ENCODE measurements at places on chromosomes 4 and X. TPM values are rescaled to one million over a fixed set of nuclear protein-coding genes. Genes with fewer than 3 reads are reported as not detected.

DNA sequence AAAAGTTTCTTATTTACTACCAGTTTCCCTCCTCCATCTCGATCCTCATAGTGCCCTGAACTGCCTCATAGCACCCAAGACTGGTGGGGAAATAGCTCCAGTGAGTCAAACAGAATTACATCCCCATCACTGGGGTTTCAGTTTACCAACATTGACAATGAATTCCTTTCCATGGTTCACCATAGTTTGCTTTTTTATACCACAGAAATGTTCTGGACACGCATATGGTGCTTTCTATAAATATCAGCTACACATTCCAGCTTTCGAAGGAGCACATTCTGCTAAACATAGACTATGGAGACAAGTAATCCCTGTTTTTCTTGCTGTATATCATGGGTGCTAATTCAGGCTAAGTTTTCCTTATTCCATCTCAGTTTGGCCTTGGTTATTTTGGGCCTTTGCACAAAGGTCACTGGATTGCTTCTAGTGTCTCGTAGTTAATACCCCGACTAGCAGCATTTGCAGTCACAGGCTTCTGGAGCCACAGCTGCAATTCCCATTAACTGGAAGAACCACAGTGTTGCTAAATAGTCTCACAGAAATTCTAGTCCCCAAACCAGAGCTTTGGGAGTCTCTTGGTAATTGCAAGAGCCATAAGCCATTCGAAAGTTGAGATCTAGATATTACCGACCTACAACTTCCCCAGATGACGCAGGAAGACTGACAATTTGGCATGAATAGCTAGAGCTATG, 53.4 kb upstream of the TRPC3 start:
- no peak overlapping the region for H3K27ac ChIP-seq
- no peaks in the 10 kb centered on the region for H3K27me3 ChIP-seq
- H3K36me3 ChIP-seq = no peaks in the 10 kb centered on the region
- H3K4me1 ChIP-seq = no peaks in the 10 kb centered on the region

DNA sequence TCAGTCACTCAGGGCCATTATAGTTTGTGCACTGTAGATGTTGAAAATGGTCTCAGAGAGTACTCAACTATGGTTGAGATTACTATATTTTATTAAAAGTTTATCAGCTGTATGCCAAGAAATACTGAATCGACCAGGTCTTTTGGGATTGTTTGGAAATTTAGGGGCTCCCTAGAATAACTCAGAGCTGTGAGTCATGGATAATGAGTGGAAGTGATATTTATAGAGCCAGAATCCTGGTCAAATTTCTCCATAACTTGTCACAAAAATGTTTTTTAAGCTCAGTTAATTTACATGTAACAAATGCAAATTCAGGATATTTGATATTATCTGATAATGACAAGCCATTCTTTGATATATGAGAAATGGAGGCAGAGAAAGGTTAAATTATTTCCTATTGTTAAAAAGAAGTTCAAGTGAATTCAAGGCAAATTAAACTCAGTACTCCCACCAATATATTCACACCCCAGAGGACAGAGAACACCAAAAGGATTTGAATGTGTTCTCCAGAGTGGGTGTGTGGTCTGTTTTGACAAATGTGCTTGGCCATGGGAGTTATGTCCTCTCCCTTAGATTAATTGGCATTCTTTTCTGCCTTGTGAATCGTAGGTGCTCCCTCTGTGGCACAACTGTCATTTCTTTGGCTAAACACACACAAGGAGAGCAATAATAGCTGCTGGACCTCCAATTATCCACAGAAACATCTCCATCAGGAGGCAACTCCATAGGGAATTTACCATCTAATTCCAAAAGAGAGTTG, 37.7 kb downstream of the ARHGAP24 start:
- H3K27me3 ChIP-seq = no peaks in the 10 kb centered on the region
- no peak for DNase-seq
- H3K36me3 ChIP-seq = no peaks in the 10 kb centered on the region
- no peak overlapping the region for H3K27ac ChIP-seq
- peaks cover 8% of the 10 kb centered on the region for H3K4me1 ChIP-seq

GRCh38 chrX:44203791-44204190, 139.7 kb downstream of the EFHC2 start:
- no peak overlapping the region for H3K27ac ChIP-seq
- no peaks in the 10 kb centered on the region for H3K36me3 ChIP-seq
- H3K4me3 ChIP-seq = no peak overlapping the region
- no peaks in the 10 kb centered on the region for H3K27me3 ChIP-seq

DNA sequence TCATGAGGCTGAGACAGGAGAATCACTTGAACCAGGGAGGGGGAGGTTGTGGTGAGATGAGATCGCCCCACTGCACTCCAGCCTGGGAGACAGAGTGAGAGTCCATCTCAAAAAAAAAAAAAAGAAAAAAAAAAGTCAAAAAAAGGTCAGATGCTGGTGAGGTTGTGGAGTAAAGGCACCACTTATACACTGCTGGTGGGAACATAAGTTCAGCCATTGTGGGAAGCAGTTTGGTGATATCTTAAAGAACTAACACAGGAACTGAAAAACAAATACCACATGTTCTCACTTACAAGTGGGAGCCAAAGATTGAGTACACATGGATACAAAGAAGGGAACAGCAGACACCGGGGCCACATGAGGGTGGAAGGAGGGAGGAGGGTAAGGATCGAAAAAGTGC, 149.0 kb downstream of the PHF8 start:
- no peak overlapping the region for H3K4me3 ChIP-seq
- no peaks in the 10 kb centered on the region for H3K27me3 ChIP-seq
- DNase-seq = no peak
- no peak overlapping the region for H3K27ac ChIP-seq

- no peaks in the 10 kb centered on the region for H3K27me3 ChIP-seq
- no peak overlapping the region for H3K4me3 ChIP-seq
- H3K27ac ChIP-seq = no peak overlapping the region
- H3K4me1 ChIP-seq = no peaks in the 10 kb centered on the region
These were observed 341.7 kb upstream of the SMIM31 start for GRCh38 chr4:164412246-164412645.

DNA sequence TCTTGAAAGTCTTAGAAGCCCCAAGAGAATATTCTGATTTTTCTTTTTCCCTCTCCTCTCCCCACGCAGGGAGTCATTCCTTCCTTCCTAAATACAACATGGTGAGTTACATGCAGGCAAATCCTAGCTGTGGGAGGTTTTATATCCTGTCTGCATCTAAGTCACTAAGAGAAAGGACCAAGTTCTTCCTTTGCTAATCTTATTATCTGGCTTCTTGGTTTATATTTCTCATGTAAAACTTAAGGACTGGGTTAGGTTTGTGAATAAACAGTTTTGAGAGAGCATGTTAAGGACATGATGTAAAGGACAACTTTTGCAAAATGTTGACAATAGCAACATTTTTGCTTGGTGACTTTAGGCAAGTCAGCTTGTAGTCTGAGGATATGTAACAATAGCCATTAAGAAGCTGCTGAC, 5.1 kb upstream of the CXCL9 start:
- H3K27me3 ChIP-seq = no peaks in the 10 kb centered on the region
- H3K4me1 ChIP-seq = peaks cover 22% of the 10 kb centered on the region
- H3K27ac ChIP-seq = peak overlapping the region; percentile 20
- no peak for DNase-seq
- no peak overlapping the region for H3K4me3 ChIP-seq

GRCh38 chr4:80073473-80074008, 512 bp upstream of the ANTXR2 start:
- peak overlapping the region; percentile 93 for H3K27ac ChIP-seq
- no peaks in the 10 kb centered on the region for H3K27me3 ChIP-seq
- H3K36me3 ChIP-seq = no peaks in the 10 kb centered on the region
- no peaks in the 10 kb centered on the region for H3K4me1 ChIP-seq

DNA sequence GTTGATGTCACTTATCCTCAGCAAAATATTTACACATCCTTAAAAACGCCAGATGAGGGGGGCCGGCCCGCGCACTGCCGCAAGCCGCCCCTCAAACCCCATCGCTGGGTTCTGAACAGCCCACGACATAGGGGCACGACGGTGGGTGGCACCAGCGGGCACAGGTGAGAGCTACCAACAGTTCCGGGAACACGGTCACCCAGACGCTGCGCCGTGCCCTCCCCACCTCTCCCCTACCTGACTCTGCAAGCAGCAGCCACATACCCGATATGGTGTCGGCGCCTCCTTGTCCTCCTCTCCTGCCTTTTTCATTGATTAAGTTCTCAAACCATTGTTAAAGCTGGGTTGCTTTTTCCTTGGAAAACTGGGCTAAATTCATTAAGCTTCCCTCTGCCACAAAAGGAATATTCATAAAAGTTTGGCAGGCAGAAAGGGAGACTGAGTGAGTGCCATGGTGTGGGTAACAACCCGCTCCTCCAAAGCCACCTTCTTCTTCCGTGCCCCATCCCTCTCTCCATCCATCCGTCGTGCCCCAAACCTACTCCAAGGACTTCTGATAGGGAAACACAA, 1.4 kb downstream of the RAI2 start:
- H3K36me3 ChIP-seq = no peaks in the 10 kb centered on the region
- no peaks in the 10 kb centered on the region for H3K4me1 ChIP-seq
- H3K27ac ChIP-seq = no peak overlapping the region
- H3K27me3 ChIP-seq = no peaks in the 10 kb centered on the region

DNA sequence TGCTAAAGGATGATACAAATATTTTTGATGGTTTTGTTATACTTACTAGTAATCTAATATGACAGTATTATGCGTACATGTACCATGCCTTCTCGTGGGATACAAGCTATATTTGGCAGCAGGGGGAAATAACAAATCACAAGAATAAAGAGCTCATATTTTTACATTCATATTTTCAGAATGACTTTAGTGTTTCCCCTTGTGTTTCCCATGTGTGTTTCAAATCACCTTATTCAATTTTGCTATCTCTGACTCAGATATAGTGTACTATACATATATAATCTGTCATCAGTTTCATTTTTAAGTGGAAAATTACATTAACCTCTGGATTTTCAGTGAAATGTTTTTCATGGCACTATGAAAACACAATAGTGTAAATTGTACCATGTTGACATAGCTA, 146.8 kb downstream of the RPA4 start:
- no peaks in the 10 kb centered on the region for H3K4me1 ChIP-seq
- H3K4me3 ChIP-seq = no peak overlapping the region
- H3K36me3 ChIP-seq = no peaks in the 10 kb centered on the region
- H3K27me3 ChIP-seq = no peaks in the 10 kb centered on the region
- no peak overlapping the region for H3K27ac ChIP-seq
- DNase-seq = no peak

DNA sequence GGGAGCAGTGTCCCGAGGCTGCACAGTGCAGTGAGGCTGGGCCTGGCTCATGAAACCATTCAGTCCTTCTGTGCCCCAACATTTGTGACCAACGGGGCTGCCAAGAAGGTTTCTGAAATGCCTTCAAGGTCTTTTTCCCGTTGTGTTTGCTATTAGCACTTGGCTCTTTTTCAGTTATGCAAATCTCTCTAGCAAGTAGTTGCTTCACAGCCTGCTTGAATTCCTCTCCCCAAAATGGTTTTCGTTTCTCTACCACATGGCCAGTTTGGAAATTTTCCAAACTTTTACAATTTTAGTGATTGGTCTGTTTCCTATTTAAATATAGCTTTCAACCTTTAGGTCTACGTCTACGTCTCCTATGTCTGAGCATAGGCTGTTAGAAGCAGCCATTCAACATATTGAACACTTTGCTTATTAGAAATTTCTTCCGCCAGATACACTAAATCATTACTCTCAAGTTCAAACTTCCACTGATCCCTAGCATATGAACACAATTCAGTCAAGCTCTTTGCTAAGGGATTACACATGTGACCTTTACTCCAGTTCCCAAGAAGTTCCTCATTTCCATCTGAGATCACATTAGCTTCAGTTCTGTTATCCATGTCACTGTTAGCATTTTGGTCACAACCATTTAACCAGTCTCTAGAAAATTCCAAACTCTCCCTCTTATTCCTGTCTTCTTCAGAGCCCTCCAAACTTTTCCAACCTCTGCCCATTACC, 901.8 kb downstream of the GLUD2 start:
- no peaks in the 10 kb centered on the region for H3K4me1 ChIP-seq
- H3K36me3 ChIP-seq = no peaks in the 10 kb centered on the region
- no peak overlapping the region for H3K4me3 ChIP-seq
- H3K27ac ChIP-seq = no peak overlapping the region
- no peaks in the 10 kb centered on the region for H3K27me3 ChIP-seq

GRCh38 chr4:157727163-157727562, 445.7 kb downstream of the GASK1B start:
- H3K4me3 ChIP-seq = no peak overlapping the region
- no peaks in the 10 kb centered on the region for H3K27me3 ChIP-seq
- no peak for DNase-seq
- no peak overlapping the region for H3K27ac ChIP-seq
- no peaks in the 10 kb centered on the region for H3K36me3 ChIP-seq

- no peaks in the 10 kb centered on the region for H3K27me3 ChIP-seq
- no peaks in the 10 kb centered on the region for H3K36me3 ChIP-seq
- H3K4me3 ChIP-seq = no peak overlapping the region
- no peak overlapping the region for H3K27ac ChIP-seq
- H3K4me1 ChIP-seq = no peaks in the 10 kb centered on the region
These were observed 24.0 kb upstream of the MTHFD2L start for GRCh38 chr4:74133786-74134499.

DNA sequence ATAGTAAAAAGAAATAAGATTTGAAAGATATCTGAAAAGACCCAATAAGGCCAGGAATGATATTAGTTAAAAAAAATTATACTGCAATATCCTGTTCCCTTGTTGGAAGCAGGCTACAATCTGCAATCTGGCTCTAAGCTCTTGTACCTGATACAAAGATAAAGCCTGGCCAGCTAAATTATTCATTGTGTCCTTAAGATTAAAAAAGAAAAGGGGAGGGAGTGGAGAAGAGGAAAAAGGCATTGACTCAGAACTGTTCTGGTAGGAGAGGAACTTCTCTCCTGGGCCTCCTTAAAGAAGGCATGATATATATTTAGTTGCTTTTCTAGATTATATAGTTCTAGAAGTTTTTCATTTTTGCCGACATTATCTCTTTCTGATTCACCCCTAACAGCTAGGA, 46.7 kb downstream of the IRF2 start:
- H3K4me1 ChIP-seq = no peaks in the 10 kb centered on the region
- no peak for DNase-seq
- peaks cover 9% of the 10 kb centered on the region for H3K36me3 ChIP-seq
- no peak overlapping the region for H3K27ac ChIP-seq
- H3K27me3 ChIP-seq = no peaks in the 10 kb centered on the region
- H3K4me3 ChIP-seq = no peak overlapping the region

DNA sequence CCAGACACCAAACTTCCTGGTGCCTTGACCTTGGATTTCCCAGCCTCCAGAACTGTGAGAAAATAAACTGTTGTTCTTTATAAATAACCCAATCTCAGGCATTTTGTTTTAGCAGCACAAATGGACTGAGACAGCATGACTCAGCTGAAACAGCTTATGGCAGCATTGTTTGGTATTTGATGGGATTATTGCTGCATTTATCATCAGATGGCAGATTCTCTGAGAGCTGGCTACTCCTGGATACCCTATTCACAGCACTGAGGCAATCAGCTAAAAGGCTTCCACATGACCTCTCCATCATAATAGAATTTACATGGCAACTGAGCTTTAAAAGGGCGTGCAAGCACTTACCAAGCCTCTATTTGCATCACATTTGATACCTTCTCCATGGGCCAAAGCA, 623.1 kb upstream of the CPEB2 start:
- H3K27me3 ChIP-seq = no peaks in the 10 kb centered on the region
- H3K4me3 ChIP-seq = no peak overlapping the region
- no peaks in the 10 kb centered on the region for H3K4me1 ChIP-seq
- H3K36me3 ChIP-seq = no peaks in the 10 kb centered on the region
- no peak for DNase-seq

Gene DACH2
- not detected for total RNA-seq

Gene ANXA10
- 31.4 TPM for total RNA-seq

Gene ARMCX2
- 3.6 TPM for total RNA-seq

Gene WDR1
- total RNA-seq = 77.2 TPM

Gene TLR1
- 8.6 TPM for total RNA-seq

Gene FGA
- total RNA-seq = 14,579 TPM

Gene PCDH19
- 0.10 TPM for total RNA-seq

Gene GALNTL6
- total RNA-seq = not detected

Gene FGFBP1
- not detected for total RNA-seq

Gene FAM184B
- not detected for total RNA-seq

Gene PDGFC
- total RNA-seq = 19.0 TPM

Measured in right lobe of liver (tissue), 6 donors.